Stimulated activated CD4-positive, alpha-beta T cell treated with anti-CD3 and anti-CD28 coated beads, Interleukin-1b, Interleukin-23, amount 100 ng/mL, for 1 hour (primary cell): ENCODE measurements at places on chromosomes 4 and X.
A peak's percentile ranks its signal among the peaks of the same experiment; 100 is the strongest.

DNA sequence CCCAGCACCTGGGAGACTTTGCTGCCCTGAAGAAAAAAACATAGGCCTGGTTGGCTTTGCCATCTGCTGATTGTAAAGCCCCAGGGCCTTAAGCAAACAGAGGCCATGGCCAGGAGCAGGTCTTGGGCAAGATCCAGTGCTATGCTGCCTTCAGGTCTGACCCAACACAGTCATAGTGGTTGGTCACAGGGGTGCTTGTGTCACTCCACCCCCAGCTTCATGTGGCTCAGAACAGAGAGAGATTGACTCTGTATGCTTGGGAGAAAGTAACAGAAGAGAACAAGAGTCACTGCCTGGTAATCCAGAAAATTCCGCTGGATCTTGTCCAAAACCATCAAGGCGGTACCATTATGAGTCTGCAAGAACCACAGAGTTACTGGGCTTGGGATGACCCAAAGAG is 24.4 kb upstream of the SMARCA5 start:
- DNase-seq, result no peak

- no peak for DNase-seq
Observed at GRCh38 chr4:108982402-108983185, 219.7 kb upstream of the ETNPPL start.

DNA sequence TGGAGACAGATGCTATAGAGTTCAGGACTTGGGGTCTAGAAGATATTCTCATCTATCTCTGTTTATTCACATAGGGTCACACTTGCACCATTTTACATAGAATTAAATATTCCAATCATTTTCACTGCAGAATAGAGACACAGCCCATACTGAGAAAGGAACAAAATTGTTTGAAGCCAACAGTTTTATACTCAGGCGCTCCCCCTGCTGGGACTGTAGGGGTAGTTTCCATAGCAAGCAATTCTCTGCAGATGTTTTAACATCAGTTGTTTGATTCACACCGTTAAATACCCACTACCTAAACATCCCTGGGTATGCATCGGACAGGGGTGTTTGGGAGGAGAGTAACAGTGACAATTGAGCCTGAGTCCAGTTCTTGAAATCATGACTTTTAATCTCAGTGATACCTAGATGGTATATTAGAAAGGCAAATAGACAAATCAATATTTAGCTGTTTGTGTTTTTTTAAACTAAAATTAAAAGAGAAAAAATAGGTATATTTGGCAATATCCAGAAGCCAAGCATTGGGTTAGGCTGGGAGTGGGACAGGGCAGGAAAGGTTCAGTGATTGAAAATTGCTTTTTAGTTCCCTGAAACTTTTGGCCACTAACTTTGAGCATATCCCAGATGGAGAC is 33.8 kb downstream of the LONRF3 start:
- DNase-seq, result no peak

- DNase-seq, result no peak
Observed at GRCh38 chr4:142959173-142959572, 113.1 kb upstream of the INPP4B start.

DNA sequence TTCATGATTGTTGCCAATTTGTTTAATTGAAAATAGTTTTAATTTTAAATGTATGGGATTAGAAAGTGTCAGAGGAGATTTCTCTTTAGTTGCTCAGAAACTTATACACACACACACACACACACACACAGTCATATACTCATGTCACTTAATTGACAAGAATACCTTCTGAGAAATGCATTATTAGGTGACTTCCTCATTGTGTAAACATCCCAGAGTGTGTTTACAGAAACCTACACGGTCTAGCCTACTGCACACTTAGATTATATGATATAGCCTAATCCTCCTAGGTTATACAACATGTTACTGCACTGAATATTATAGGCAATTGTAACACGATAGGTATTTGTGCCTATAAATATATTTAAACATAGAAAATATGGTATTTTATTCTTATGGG is 1327.4 kb downstream of the FSTL5 start:
- no peak for DNase-seq

DNA sequence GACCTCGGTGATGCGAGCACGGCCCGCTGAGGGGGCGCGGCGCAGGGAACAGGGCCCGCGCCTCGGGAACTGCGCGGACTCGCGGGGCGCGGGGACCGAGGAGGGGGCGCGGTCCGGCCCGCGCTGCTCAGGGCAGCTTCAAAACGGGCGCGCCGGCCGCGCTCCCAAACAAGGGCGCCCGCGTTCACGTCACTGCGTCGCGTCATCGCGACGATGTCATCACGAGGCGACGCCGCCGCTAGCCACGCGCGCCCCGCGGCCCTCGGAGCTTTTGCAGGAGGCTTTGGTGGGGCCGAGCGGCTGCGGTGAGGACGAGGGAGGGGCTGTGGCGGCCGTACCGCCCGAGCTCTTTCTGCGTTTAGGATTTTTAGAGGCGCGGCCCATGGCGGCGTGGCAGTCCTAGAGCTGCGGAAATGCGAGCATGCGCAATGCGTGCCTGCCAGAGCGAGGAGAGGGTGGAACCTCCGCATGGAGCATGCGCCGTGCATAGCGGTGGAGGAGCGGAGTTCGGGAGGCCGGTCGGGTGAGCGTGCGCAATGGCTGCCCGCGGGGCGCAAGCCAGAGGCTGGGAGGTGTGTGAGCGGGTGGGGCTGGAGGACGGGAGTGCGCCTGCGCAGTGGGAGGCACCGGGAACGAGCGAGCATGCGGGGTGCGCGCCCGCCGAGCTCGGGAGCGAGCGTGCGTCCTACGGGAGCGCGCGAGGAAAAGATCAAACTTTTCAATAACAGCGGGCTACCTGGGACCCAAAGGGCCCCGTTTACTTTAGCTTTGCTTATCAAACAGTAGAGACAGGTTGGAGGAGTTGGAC is at the start of gene PPP2R3B:
Gene PPP2R3B, minus strand, starts transcription at position 140 of the 808 bp plus-strand sequence. CDS start 216 bp downstream, outside the sequence.
- peak; percentile 99 for DNase-seq

- no peak for DNase-seq
Observed at GRCh38 chrX:35670889-35671288, 127.3 kb upstream of the MAGEB16 start.

GRCh38 chr4:123497340-123497739 is 100.7 kb downstream of the SPRY1 start:
- DNase-seq, result no peak

DNA sequence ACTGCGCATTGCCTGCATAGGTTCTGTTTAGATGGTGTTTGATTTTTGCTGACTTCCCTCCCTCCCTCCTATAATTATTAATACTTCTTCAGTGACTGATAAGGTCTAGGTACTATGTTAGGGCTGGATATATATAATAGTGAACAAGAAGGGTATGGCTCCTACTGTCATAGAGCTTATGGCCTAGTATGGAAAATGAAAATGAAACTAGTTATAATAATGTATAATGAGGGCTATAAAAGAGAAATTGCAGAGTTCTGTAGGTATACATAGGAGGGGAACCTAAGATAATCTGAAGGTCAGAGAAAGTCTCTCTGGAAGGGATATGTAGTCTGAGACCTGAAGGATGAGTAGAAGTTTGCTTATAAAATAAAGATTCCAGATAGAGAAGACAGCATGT is 102.1 kb downstream of the DCK start:
- no peak for DNase-seq

DNA sequence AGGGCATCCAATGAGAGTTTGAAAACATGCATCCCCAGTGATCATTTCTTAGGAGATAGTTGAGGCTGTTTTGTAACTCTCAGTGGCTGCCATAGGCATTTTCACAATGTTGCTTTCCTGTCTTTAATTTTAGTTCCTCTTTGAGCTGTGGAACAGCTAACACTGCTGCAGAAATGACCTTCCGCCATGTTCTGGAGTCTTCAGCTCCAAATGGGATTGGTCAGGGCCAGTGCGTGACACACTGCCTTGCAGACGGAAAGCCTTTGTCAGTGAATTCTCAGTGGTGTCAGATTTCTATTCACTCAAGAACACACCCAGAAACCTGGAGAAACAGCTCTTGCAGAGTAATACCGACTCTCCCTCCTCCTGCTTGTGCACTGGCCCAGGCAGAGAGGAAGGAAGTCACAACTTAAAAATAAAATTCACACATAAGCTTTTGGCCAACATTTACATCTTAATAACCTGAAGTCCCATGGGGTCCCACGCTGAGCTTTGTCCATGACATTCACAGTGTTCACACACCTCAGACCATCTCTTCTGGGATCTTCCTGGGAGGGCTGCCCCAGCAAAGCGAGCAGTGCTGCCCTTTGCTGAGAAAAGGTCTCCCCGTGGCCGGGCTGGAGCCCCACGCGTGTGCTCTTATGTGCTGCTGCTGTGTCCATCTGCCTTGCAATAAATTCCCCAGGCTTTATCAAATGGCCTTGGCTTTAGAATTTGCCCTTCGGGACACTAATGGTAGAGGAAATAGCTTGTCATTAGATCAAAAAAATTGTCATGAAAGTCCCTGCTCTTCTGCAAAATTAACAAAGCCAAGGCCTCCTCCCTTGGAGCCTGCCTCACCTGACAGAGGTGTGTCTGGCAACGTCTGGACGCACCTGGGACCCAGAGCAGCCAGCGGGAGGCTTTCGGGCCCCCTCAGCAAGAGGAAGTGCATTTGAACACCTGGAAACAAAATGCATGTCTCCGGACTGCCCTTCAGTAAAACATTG is 126.8 kb downstream of the IRF2 start:
- DNase-seq, result no peak

GRCh38 chr4:6470502-6471306 is 1.7 kb downstream of the PPP2R2C start:
- DNase-seq, result no peak

DNA sequence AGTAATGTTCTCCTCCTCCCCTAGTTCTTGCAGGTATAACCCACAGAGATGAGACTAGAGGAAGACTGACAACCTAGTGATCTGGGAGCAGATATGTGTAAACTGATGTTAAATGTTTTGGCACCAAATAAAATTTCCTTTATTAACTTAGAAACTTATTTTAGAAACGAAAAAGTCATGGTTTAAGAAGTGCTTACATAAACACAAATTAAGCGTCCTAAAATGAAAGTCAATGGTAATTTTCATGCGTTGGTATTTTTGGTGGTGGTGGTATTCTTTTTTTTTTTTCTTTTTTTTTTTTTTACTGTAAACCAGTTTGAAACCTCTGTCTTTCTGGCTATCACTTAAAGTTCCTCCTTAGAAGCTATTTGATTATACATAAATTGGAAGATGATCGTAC is 1438.1 kb upstream of the TENM3 start:
- DNase-seq, result no peak

GRCh38 chr4:130099105-130099504 is 1003.2 kb downstream of the C4orf33 start:
- DNase-seq, result no peak

- DNase-seq, result no peak
Observed at GRCh38 chr4:48119646-48120045, 14.4 kb downstream of the TXK start.

- DNase-seq, result no peak
Observed at GRCh38 chrX:38214551-38215531, 5.8 kb downstream of the SRPX start.

GRCh38 chr4:113222471-113222870 is 173.0 kb downstream of the ANK2 start:
- DNase-seq, result no peak

DNA sequence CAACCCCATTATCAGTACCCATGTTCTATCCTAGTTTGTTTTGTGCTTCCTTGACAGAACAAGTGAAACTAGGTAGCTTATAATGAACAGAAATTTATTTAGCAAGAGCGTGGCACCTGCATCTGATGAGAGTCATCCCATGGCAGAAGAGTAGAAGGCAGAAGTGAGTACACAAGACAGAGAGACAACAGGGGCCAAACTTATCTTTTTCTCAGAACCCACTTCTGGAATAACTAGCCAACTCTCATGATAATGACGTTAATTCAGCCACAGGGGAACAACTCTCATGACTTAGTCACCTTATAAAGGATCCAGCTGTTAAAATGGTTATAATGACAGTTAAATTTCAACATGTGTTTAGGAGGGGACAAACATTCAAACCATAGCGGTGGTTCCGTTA is 644.9 kb downstream of the TECRL start:
- no peak for DNase-seq

- no peak for DNase-seq
Observed at GRCh38 chr4:131644619-131645018, 1504.5 kb upstream of the PCDH10 start.

- DNase-seq, result no peak
Observed at GRCh38 chr4:5051278-5052203, at the start of gene STK32B. TSS of gene STK32B (plus strand) at chr4:5051480.

DNA sequence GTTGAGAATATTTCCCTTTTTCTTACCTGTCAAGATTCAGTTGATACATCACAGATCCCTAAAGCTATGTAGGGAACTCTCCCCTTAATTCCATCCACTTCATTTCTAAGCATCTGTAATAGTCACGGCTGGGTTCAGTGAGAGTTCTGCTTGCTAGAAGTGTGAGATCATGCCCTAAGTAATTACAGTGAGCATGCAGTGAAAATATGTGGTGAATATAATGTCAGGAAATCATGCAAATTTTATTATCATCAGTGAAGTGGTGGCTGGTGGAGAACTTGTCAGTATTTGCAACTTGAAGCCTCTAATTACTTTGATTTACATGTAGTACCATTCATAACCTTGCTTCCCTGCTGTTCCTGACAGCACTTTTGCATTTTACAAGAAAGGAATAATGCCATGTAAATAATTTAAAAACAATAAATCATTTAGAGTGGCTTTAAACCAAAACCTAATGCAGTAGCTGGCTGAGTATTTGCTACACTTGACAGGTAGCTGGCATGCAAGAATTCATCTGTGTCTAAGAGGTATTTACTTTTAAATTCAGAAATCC is 28.3 kb upstream of the CFAP299 start:
- no peak for DNase-seq

DNA sequence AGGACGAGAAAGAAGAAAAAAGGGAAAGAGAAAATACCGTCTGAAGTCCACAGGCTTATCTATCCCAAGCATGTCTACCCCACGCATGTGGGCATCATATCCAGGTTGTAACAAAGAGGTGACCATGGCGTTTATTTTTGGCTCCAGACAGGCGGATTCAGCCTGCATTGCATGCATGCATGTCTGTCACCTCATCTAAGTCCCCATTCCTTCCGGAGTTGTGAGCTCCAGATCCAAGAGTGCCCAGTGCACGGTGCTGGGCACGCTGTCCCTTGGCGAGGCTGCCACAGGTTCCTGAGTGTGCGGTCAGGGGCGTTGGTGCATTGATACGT is 905 bp upstream of the GALNTL6 start:
- no peak for DNase-seq

- DNase-seq, result no peak
Observed at GRCh38 chr4:113941836-113942235, 37.6 kb downstream of the ARSJ start.

GRCh38 chr4:174540175-174540574 is 17.9 kb upstream of the HPGD start:
- no peak for DNase-seq

DNA sequence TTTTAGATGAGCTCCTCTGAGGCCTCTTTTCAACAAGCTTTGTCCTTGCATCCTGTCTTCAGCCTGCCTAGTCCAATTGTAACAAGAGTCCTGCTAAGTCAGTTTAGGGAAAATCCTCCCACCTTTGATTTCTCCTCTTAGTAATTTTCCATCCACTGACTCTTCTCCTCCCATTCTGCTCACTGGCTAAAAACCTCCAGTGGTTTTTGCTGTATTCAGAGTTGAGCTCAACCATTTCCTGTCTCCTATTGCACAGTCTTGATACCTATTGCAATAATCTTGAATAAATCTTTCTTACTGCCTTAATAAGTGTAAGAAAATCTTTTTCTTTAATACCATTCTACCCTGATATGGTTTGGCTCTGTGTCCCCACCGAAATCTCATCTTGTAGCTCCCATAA is 117.8 kb upstream of the ENPP6 start:
- no peak for DNase-seq

- no peak for DNase-seq
Observed at GRCh38 chrX:29911673-29912072, 303.7 kb upstream of the MAGEB2 start.

- DNase-seq, result no peak
Observed at GRCh38 chr4:136939781-136940180, 592.5 kb downstream of the PCDH18 start.
